AG09309 (cell line): ENCODE measurements at places on chromosomes 6 and 20.

DNA sequence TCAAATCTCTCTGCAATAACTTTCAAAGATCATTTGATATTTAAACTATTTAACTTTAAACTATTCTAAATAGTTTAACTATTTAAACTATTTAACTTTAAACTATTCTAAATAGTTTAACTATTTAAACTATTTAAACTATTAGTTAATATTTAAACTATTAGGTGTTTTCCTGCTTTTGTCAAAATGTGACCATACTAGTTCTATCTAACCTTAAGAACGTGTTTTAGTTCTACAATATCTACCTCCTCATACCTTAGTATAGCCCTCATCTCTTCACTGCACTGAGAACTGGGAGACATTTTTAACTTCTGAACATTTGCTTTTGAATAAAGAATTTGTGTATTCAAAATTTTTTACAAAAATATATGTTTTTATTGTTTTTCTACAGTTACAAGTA, 429.1 kb downstream of the ADGRB3 start:
- no peak for DNase-seq

- no peak for DNase-seq
These were observed 159.7 kb upstream of the KCNG1 start for GRCh38 chr20:51182571-51182970.

GRCh38 chr6:143375022-143375585, 75.4 kb downstream of the ADAT2 start:
- DNase-seq = no peak

DNA sequence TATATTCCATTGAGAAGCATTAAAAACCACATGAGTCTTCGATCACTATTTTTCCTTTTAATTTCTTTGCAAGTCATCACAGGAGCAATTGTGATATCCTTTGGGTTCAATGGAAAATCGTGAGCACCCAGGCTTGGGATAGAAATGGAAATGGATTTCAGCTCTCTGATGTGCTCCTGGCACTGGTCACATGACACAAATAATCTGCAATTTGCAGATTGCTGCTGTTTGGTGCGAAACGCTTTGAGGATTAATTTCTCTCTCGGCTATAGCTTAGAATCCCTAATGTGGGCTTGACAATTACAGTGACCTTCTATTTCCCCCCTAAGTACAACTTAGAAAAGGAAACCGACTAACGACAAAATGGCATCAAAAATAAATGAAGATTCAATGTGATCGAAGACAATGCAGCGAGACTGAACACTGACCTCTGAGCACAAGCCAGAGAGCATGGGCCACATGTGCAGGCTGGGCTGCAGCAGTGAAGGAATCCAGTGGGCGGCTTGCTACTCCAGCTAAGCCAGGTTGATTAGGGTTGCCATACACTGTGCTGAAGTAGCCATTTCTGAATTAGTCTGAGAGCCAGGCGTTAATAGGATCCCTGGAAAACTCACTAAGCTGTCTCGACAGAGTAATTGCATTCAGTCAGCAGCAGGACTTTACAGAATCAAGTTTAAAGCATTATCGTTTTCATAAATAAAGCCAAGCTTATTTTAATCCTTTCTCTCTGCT, 301.8 kb upstream of the AGPAT4 start:
- no peak for DNase-seq

GRCh38 chr20:64093013-64093503, 8.9 kb upstream of the LKAAEAR1 start:
- no peak for DNase-seq

- no peak for DNase-seq
These were observed 436.7 kb upstream of the MAP3K7 start for GRCh38 chr6:91023529-91023928.

DNA sequence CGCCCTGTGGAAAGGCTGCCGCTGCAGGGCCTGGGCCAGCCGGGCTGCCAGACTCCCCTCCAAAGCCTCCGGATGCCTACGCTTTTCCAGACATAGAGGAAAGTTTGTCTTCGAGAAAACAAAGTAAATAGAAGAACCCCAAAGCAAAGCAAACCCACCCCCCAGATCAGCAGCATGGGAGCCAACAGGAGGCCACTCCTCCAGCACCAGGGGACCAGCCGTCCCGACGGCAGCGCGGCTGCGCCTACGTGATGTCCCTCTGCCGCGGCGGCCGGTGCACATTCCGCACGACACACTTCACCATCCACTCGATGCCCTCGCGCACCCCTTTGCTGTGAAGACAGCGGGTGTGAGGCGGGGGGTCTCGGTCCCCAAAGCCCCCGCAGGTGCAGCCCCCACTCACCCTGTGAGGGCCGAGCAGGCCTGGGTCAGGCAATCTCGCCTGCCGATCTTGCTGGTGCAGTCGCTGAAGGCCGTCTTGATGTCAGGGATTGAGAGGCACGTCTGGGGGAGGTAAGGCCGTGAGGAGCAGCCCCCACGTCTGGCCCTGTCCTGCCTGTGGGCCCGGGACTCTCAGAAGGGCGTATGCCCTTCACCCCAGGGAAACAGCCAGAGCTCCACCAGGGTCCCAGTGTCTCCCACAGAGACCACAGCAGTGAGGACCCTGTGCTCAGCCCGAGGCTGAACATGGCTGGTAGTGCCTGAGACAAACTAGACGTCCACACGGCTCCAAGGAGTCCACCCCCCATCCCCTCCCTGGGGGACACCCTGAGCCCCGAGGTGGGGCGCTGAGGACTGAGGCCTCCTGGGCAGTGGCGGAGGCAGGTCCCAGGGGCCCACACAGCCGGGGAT, 4.0 kb downstream of the TNFRSF6B start:
- DNase-seq = no peak

DNA sequence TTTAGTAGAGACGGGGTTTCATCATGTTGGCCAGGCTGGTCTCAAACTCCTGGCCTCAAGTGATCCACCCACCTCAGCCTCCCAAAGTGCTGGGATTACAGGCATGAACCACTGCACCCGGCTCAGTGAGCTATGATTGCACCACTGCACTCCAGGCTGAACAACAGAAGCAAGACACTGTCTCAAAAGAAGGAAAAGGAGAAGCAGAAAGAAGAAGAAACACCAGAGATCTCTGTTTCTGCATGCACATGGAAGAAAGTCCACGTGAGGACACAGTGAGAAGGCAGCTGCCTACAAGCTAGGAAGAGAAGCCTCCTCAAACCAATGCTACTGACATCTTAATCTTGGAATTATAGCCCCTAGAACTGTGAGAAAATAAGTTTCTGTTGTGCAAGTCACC, 16.0 kb downstream of the ECT2L start:
- DNase-seq = no peak

DNA sequence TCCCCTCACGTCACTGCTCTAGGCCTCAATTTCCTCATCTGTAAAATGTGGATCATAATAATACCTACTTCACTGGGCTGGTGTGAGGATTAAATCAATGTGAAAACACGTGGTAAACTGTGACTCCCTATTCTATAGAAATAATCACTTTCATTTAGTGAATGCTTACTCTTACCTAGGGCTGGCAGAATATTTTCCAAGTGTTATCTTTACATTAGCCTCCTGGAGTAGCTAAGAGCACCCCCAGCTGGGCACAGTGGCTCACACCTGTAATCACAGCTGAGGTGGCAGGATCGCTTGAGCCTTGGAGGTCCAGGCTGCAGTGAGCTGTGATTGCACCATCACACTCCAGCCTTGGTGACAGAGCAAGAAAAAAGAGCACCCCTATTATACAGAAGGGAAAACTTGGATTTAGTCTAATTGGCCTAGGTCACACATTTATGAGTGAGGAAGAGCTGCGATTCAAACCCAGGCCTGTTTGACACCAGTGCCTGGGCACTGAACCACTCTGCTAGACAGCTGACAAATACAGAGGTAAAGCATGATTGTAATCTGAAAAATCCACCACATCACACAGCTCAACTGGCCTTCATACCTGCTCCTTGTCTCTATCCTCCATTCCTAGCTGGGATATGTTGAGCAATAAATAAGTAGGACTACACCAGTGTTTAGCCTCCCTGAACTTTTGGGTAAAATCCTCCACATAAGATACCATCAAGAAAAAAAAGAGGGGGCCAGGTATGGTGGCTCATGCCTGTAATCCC, 1.4 kb upstream of the SNTA1 start:
- no peak for DNase-seq

DNA sequence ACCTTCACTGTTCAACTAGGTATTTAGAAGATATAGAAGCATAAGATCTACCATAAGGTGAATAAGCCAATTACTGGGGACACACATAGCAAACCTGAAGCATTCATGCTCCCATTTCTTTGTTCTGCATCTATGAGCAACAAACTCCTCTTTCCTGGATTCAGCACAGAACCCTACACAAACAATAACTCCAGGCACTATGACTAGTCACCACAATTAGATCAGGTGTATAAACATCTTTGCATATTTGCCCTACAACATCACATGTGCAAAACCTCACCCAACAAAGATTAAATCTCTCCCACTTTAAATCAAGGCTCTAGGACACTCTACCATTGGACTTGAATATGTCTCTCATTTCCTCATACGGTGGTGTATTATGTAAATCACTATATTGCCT, 652.3 kb downstream of the EPHA7 start:
- DNase-seq = no peak

DNA sequence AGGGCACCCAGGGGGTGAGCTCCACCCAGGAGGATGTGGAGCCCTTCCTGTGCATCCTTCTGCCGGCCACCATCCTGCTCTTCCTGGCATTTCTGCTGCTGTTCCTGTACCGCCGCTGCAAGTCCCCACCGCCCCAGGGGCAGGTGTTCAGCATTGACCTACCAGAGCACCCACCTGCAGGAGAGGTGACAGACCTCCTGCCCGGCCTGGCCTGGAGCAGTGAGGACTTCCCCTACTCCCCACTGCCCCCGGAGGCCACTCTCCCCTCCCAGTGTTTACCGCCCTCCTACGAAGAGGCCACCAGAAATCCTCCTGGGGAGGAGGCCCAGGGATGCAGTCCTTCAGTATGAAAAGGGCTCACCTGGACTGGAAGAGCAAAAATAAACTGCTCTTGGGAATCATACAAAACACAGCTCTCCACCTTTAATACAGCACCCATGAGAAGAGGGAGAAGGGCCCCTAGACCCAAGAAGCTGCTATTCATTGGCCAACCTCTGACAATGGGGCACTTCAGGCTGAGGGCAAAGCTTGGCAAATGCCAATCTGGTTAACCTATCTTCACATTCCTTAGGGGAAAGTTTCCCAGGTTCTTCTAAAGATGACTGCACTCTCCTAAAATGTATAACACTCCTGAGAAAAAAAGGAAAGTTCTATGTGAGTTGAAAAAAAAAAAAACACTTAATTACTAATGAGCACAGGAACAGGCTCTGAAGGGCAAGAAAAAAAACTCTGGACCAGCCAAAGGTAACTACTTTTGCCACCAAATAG, 5.0 kb downstream of the SMIM28 start:
- no peak for DNase-seq

DNA sequence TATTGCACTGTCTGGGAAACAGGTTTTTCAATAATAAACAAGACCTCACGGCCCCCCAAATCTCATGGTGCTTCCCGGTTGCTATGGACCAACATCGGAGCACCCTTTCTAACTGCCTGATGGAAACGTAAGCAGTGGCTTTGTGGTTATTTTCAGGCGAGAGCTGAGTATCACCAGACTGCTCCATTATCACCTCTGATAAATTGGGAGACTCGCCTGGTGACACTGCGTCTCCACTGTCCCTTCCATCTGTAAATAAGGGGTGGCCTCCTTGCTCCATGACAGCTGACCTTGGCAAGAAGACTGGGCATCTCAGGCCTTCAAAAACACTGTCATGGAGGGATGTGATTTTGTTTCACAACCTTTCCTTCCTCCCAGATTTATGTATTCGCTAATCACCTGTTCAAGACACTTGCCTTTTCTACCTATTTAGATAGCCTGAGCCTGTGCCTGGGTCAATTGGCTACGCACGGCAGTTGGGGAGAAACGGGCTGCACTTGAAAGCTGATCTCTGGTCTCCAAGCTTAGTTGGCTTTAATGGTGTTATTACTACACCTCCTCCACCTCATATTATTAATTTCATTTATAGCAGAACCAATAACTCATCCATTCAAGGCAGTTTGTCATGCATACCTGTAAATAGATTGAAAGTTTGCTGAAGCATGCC, 17.7 kb upstream of the CDH4 start:
- DNase-seq = no peak

- DNase-seq = peak; percentile 5
These were observed 116.5 kb upstream of the BMP2 start for GRCh38 chr20:6651016-6651415.

GRCh38 chr6:36187446-36187845, 9.1 kb upstream of the BRPF3 start:
- no peak for DNase-seq

DNA sequence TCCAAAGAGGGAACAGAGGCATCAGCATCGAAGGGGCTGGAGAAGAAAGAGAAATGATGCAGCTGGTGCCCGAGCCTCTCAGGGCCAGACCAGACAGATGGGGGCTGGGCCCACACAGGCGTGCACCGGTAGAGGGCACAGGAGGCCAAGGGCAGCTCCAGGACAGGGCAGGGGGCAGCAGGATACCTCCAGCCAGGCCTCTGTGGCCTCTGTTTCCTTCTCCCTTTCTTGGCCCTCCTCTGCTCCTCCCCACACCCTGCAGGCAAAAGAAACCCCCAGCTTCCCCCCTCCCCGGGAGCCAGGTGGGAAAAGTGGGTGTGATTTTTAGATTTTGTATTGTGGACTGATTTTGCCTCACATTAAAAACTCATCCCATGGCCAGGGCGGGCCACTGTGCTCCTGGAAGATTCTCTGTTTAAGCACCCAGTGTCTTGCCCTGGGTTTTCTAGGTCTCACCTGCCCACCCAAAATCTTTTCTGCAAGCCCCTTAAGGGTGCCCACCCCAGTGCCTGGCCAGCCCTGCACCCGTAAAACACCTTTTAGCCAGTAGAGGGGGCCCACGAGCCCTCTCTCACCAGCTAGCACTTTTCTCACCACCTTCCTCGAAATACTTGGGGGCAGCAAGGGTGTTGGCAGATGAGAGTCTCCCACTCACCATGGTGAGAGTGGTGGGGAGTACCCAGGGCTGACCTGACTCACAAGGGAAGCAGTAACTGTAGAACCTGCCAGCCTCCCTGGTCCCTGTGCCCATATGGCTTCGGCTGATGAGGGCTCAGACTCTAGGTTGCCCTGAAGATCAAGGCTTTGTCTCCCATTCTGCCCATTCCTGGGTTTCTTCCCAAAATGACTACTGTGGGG, 35.7 kb upstream of the ID1 start:
- DNase-seq = no peak

DNA sequence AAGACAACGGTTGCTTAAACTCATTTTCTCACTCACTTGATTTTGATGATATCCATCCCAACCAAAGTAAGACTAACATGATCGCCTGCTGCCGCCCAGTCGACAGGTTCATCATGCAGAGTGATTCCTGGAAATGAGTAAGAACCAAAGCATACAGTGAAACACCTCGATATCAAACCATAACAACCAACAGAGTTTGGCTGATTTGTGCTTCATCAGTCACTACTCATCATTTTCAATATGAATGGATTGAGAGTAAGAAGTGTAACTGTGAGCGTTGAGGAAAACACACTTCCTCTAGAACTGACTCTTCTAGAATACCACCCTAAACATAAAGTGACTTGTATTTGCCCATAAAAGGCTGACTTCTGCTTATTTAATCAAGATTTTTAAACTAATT, 29.2 kb upstream of the ALDH8A1 start:
- no peak for DNase-seq

GRCh38 chr6:119122336-119122735, 43.9 kb upstream of the FAM184A start:
- no peak for DNase-seq
